ENCODE measurements at places on chromosomes 4 and X.

- no peak for DNase-seq
Observed at GRCh38 chr4:140149846-140150635, 3.9 kb downstream of the MAML3 start.

GRCh38 chrX:55220119-55220794 is at the start of gene PAGE5:
Gene PAGE5 (plus strand): TSS chrX:55220346. CDS start chrX:55221383, 1,037 bp downstream.
- no peak for DNase-seq

- DNase-seq, result no peak
Observed at GRCh38 chr4:167419468-167420140, 185.3 kb upstream of the SPOCK3 start.

DNA sequence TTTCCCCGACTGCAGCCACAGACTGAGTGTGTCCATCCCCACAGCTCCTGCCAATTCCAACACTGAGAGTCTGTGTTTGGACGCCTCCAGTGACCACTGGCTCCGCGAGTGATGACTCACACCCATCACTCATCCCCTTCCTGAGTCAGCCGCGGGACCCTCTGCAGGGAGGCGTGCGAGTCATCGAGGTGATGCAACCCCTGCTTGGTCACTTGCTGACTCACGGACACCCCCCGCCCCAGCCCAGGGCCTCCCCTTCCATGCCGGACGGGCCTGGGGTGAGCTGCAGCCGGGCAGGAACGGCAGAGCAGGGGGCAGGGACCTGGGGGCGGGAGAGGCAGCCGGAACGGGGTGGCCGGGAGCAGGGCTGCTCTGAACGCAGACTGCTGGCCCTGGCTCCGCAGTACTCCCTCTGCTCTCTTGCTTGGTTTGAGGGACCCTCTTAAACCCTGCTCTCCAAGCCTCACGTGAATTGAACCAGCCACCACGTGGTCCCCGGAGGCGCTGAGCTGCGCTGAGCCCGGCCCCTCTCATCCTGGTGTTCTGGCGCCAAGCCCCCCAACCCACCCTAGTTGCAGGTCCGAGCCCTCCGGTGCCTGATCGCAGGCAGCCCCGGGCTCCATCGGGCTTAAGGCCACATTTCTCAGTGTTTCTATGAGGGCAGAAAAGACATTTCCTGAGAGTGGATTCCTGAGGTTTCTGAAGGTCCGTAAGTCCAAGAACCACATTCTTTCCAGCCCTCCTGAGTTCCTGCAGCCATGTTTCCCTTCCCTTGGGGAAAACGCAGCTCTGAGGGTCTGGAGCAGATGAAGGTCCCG is 32.4 kb downstream of the FGFRL1 start:
- peak; percentile 88 for DNase-seq

GRCh38 chr4:176453658-176454057 is 133.9 kb downstream of the SPCS3 start:
- no peak for DNase-seq

DNA sequence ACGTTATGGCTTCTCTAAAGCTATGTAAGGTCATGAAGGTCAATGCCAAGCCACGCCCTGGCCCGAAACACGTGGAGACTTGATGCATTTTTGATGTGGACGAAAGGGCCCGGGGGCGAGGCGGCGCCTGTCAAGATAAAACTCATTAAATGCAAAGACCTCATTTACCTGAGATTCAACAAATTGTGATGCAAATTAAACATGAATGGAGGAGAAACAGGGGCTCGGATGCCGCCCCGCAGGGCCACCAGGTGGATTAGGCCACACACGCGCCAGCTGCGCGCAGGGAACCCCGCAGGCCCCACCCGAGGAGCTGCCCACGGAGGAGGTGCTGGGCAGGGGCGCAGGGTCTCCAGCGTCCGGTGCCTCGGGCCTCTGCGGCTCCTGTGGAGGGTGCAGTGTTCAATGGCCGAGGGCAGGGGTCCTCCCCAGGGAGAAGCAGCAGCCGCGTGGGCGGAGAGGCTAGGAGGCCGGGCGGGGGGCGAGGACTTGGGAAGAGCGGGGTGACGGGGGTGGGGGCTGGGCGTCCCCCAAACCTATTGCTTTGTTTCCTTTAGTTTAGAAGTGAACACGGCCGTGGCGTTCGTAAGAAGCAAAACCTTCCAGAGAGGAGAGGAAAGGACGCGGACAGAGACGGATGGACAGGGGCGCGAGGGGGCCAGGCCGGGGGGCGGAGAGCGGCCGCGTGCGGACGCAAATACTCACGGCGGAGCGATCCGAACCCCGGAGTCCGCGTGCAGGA is 40.4 kb downstream of the CPLX1 start:
- DNase-seq, result no peak

DNA sequence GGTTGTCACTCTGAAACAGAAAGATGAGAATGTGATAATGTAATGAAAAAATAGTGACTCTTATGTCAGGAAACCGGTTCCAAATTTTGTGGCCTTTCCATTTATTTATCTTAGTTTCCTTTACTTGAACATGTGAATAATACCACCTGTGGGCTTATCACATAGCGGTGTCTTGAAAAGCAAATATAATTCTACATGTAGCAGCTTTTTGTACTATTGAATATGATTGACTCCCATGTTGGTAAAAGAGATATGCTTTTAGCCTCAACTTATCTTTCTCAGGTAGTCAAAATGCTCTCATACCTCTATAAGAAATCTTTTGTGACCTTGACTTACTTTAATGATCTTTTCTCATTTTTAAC is 12.0 kb downstream of the PRDM8 start:
- DNase-seq, result no peak
